ENCODE measurements at places on chromosomes 5 and 9.

DNA sequence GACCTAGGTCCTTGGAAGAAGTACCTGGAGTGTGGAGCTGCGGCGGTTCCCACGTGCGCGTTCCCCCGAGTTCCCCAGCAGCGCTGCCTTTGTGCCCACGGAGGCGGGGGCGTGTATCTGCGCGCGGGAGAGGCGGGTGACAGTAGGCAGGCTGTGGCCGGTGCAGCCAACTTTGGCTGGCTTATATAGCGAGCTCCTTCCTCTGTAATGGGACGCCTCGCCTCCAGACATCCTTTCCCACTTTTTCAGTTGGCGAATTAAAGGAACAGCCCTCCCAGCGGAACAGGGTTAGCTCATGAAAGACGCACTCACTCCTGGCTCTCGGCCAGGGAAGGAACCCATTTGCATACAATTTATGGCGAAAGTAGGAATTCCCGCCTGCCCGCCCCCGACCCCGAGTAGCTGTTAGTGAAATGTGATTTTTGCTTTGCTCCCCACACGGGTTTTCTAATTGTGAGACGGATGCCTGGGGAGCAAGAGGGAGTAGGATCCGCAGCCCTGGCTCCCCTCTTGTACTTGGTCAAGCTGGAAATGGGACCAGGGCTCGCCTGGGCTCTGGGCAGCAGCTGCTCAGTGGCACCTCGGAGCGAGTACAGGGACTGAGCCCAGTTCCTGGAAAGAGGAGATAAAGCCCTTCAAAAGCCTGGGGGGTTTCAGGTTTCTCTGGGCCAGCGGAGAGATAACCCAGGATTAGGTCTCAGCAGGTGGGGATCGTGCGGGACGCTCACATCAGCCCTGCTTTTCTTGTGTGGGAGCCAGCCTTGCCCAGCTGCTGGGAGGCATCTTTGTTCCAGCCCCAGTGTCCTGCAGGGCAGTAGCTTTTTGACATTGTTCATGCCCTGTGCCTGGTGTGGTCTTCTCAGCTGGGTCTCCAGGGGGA, at the start of gene TNC:
TSS of gene TNC (minus strand) at position 159 of the 880 bp plus-strand sequence. CDS start 27,139 bp downstream, outside the sequence.
- peak; percentile 27 for DNase-seq

DNA sequence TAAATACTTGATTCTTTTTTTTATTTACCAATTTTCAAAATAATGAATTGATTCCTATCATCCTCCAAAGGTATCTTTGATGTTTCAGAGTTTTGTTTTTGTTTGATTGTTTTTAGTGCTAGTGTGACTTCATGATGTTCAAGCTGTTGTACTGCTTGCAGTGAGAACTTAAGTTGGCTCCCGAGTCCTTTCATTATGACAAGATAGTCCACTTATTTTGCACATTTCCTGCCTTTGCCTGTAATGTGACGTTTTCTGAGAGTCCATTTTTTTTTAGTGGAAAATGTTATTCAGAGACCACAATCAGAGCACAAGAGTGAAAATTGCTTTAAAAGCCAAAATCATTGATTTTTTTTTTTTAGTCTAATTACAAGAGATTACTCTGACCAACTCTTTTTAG, 60.1 kb upstream of the FCHO2 start:
- DNase-seq, result no peak

DNA sequence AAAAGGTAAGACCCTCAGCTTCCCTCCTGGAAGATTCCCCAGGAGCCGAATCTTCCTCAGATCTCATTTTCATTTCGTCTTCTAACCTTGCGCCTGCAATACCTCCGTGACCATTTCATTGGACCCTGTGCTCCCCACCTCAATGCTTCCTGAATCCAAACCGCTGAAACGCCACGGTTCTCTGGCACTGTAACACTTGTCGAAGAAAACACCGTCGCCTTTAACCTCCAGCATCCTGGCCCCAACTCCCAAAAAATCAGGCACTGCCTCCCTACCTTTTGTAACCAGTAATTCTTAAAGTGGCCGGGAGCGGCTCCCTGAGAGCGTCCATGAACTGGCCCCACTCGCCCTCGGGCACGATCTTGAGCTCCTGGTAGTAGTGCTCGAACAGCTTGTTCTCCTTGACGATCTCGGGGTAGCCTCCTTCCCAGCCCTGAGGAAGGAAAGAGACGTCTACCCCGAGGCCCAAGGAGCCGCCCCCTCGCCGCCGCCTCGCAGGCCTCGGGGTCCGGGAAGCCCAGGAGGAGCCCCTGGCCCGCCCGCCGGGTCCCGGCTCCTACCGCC, 438 bp downstream of the NSUN2 start:
- no peak for DNase-seq

- no peak for DNase-seq
Measured at GRCh38 chr9:121009650-121010049, 40.4 kb downstream of the C5 start.

GRCh38 chr9:136242918-136243525, 2.6 kb downstream of the QSOX2 start:
- no peak for DNase-seq

DNA sequence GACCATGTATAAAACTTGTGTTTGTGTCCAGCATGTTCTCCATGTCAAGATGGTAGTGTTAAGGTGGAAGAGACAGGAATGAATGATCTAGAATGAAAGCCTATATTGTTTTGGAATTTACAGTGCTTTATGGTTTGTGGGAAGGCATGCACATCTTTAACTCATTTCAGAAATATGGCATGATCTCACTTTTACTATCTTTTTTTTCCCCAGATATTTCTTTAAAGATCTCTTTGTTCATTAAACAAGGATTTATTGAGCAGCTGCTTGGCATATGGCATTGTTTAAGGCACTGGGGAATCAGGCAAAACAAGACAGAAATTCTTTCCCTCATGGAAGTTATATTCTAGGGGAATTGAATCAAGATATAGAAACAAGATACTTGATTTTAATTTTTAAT, 51.7 kb downstream of the SLC12A2 start:
- DNase-seq, result no peak

DNA sequence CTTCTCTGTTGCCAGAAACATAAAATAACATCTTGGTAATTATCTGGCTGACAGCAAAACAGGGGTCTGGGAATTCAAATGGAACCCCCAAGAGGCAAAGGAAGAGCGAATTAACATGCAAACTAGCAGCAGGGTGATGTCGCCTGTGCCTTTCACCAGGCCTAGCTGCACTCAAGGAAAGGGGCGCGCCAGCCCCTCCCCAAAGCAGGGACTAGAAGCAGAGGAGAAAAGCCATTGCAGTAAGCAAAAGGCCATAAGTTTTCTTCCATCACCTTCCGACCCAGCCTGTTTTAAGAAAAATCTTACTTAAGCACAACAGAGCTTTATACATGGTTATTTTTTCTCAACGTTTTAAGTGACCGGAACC, 539 bp downstream of the POC5 start:
- DNase-seq, result no peak

- DNase-seq, result no peak
Measured at GRCh38 chr9:7237473-7238246, 479.9 kb downstream of the KDM4C start.

GRCh38 chr5:125413496-125414274, 667.2 kb upstream of the ZNF608 start:
- DNase-seq, result no peak

GRCh38 chr9:94855903-94856302, 129.4 kb downstream of the AOPEP start:
- no peak for DNase-seq

DNA sequence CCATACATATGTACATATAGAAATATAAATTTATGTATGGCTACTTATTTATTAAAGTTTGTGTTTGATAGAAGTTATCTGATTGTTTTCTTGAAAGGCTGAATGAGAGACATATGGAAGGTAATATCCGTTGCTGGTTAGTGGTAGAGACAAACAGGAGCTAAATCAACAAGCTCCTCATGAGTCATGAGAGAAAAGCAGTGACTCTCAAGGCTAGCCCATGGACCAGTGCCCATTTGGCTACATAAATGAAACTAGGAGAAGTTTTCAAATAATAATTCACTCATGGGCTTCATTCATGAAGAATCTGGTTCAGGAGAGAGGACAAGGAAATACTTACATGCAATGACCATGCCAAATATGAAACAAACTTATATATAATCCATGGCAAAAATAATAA, 504.5 kb upstream of the ITGA1 start:
- no peak for DNase-seq

DNA sequence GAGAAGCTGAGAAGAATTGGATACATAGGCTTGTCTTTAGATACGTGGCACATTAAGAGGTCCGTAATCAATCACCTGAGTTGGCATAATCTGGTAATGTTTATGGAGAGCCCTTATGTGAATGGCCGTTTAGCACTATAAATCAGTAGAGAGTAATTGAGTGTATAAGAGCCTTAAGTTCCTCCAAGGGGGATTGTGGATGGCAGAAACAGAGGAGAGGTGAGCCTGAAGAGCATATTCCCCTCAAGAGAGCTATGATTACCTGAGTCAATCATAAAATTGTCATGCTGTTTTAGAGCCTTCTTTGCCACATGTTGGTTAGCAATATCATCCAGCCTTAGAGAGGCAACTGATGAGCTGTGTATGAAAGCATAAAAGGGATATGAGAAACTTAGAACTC, 58.8 kb downstream of the FOCAD start:
- DNase-seq, result no peak

DNA sequence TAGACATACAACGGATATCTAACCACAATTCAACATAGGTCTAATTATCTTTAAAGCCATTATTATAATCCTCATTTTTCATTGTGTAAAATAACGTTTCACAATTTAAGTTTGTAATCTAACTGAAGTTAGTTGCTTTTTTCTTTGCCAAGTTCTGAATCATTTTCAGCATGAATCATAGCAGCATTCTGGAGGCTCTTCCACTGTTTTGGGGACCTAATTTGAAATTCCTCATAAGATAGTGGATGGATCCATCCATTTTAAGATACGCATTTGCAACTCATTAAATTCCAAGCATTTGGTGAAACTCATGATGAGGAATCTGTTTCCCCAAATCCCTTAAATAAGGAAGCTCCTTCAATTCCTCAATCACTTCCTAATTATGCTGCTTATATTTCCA, 447.1 kb upstream of the CDH10 start:
- no peak for DNase-seq

All from hypothalamus (tissue), 51 donors.